ENCODE measurements at places on chromosomes 12 and 14. TPM values are rescaled to one million over a fixed set of nuclear protein-coding genes. Genes with fewer than 3 reads are reported as not detected.

FRS2 gene
- polyA plus RNA-seq = 29.2 TPM

SUPT16H gene
- 260 TPM for polyA plus RNA-seq

FSCB gene
- polyA plus RNA-seq = not detected

MYO1H gene
- polyA plus RNA-seq = not detected

AQP2 gene
- not detected for polyA plus RNA-seq

KRT83 gene
- not detected for polyA plus RNA-seq

SLC5A8 gene
- polyA plus RNA-seq = 0.10 TPM

RBM19 gene
- 40.1 TPM for polyA plus RNA-seq

CLEC7A gene
- 0.39 TPM for polyA plus RNA-seq

C3AR1 gene
- polyA plus RNA-seq = not detected

PLA2G1B gene
- polyA plus RNA-seq = not detected

C12orf50 gene
- polyA plus RNA-seq = not detected

KIF21A gene
- 25.6 TPM for polyA plus RNA-seq

CD163 gene
- not detected for polyA plus RNA-seq

POC1B gene
- 9.0 TPM for polyA plus RNA-seq

JPH4 gene
- polyA plus RNA-seq = 11.0 TPM

LGR5 gene
- 0.09 TPM for polyA plus RNA-seq

ZC2HC1C gene
- polyA plus RNA-seq = 3.7 TPM

TAS2R46 gene
- 0.49 TPM for polyA plus RNA-seq

TCTN2 gene
- polyA plus RNA-seq = 3.0 TPM

MIPOL1 gene
- 16.6 TPM for polyA plus RNA-seq

SLC25A47 gene
- not detected for polyA plus RNA-seq

GPR135 gene
- polyA plus RNA-seq = 0.47 TPM

SPX gene
- 1.3 TPM for polyA plus RNA-seq

BAG5 gene
- polyA plus RNA-seq = 21.1 TPM

HAL gene
- not detected for polyA plus RNA-seq

TOMM20L gene
- not detected for polyA plus RNA-seq

TMEM179 gene
- polyA plus RNA-seq = 2.2 TPM

RAB21 gene
- polyA plus RNA-seq = 12.2 TPM

NPFF gene
- 0.71 TPM for polyA plus RNA-seq

SERPINA9 gene
- polyA plus RNA-seq = not detected

ABCC9 gene
- 0.02 TPM for polyA plus RNA-seq

TROAP gene
- polyA plus RNA-seq = 44.7 TPM

TAS2R7 gene
- not detected for polyA plus RNA-seq

PGF gene
- 2.9 TPM for polyA plus RNA-seq

PTGDR gene
- 0.06 TPM for polyA plus RNA-seq

FAM181A gene
- not detected for polyA plus RNA-seq

TAS2R43 gene
- polyA plus RNA-seq = not detected

PPP4R4 gene
- polyA plus RNA-seq = 3.0 TPM

TPPP2 gene
- polyA plus RNA-seq = not detected

KLRC4 gene
- not detected for polyA plus RNA-seq

HPD gene
- not detected for polyA plus RNA-seq

FOXA1 gene
- polyA plus RNA-seq = not detected

PAPLN gene
- 2.4 TPM for polyA plus RNA-seq

ZNF605 gene
- 10.7 TPM for polyA plus RNA-seq

TEAD4 gene
- polyA plus RNA-seq = 68.1 TPM

Data from GM23338 (cell line).